ENCODE measurements at places on chromosomes 5 and 9.

DNA sequence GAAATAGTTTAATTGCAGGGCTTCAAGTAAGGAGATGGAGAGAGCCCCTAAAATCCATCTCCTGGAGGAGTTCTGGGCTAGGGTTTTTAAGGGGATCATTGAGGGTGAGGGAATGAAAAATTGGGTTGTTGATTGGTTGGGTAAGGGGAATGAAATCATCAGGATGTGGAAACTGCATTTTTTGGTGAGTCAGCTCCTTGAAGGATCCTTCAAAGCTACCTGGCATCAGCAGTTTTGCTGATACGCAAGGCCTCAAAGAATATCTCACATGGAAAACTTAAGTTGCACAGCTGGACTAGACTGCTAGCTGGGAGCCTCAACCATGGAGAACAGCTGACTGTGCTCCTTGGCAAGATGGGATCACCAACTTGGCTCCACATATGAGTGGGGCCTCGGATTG, 136.7 kb downstream of the FGF10 start:
- DNase-seq, result no peak

DNA sequence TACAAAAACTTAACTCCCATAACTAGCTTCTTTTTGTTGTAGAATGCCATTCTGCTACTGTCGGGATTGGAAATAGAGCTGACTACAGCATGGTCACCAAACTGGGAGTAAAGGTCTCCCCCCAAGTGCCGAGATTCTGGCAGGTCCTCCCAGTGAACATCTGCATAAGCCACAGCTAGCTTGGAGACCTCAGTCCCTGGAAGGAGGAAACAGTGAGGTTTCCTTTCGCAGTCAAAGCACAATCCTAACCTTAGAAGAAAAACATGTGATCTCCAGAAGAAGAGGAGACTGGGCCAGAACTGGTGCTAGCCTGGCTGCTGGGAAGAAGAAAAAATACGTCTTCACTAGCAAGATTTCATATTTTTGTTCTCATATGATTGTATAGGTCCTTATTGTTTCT, 127.4 kb downstream of the SCAMP1 start:
- no peak for DNase-seq

- no peak for DNase-seq
These were observed 410.0 kb upstream of the ADAMTSL1 start for GRCh38 chr9:18063856-18064390.

DNA sequence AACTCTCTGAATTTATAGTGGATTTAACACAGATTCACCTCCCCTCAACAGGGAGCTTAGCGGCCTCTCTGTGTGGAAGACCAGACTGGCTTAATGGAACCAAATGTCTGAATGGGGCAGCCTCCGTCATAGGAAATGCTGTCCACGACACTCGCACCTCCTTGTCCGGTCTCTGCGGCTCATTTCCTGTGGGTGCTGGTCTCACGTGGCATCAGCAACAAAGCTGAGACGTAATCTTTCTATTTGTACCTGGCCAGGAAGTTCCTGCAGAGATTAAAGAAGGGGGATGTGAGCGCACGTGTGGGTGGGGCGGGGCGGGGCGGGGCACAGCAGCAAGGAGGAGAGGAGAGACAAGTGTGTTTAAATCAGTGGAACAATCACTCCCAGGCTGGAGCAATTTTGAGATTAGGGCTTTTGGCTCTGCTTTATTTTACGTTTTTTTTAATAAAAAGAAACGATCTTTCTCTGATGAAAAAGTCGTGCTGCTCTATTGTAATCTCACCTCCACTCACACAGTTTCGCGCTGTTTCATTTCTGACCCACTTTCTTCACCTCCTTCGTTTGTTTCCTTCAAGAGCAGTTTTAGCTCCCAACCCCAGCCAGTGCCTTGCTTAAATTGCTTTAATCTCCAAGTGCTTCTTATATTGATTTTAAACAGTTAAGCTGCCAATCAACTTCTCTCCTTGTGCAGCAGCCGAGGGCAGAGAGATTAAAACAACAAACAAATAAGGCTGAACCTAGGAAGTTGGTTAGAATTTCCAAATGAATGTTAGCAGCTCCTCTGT, 132.2 kb upstream of the ASTN2 start:
- DNase-seq, result no peak

- DNase-seq, result no peak
These were observed 342.2 kb upstream of the RFX3 start for GRCh38 chr9:3868012-3868411.

DNA sequence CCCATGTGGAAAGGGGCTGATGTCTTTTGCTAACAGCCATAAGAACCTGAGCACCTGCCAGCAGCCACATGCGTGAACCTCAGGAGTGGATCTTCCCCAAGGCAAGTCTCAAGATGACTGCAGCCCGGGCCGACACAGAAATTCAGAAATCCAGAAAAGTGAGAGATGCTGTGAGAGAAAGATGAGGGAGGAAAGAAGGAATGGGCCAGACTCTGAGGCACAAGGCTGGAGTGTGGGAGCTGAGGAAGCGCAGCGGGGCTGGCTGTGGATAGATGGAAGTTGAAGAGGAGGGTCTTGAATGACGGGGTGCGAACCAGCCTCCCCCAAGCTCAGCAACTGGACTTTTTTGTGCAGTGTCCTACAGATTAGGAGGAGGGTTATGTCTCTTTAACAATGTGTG, 337.8 kb downstream of the GADD45G start:
- DNase-seq, result no peak

GRCh38 chr9:10729213-10729612, 116.4 kb upstream of the PTPRD start:
- no peak for DNase-seq

- no peak for DNase-seq
These were observed 27.9 kb upstream of the LPCAT1 start for GRCh38 chr5:1551426-1552301.

GRCh38 chr5:51371052-51371451, 12.2 kb upstream of the ISL1 start:
- no peak for DNase-seq

DNA sequence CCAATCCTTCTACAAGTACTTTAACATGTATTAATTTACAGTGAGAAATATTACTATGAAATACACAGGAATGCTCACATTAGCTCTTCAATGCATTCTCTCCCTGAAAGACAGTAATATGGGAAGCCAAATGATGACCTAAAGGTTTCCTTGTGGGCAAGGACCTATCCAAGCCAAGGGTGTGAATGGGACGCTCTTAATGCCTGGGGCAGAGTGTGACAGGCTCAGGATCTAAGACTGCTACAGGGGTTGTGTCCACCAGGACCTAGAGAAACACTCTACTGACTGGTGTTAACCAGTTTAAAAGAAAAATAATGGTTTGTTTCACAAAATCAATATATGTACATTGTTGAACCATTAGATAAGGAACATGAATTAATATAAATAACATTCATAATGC, 158.7 kb downstream of the FGF1 start:
- no peak for DNase-seq

- no peak for DNase-seq
These were observed 6.9 kb downstream of the CCL19 start for GRCh38 chr9:34684145-34684544.

DNA sequence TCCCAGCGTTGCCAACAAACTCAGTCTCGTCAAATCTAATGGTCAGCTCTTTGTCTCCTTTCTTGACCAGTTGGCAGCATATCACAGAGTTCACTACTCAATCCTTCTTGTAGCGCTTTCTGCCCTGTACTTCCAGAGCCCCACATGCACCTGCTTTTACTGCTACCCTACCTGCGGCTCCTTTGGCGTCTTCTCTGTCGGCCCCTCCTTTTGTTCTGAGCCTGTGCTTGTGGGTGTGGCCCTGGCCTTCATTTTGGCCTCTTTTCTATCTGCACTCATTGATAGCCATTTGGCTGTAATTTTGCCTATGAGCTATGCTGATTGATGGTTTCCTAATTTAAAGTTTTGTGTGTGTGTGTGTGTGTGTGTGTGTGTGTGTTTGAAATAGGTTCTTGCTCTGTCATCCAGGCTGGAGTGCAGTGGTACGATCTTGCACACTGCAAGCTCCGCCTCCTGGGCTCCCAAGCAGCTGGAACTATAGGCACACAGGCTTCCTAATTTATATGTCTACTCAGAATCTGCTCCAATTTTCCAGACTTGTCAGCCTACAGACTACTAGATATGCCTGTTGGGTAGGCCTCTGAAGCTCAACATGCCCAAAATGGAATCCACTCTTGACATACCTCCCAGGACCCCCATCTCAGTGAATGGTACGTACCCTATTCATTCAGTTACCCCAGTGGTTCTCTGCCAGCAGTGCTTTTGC, 32.3 kb downstream of the ARPC5L start:
- DNase-seq, result no peak

DNA sequence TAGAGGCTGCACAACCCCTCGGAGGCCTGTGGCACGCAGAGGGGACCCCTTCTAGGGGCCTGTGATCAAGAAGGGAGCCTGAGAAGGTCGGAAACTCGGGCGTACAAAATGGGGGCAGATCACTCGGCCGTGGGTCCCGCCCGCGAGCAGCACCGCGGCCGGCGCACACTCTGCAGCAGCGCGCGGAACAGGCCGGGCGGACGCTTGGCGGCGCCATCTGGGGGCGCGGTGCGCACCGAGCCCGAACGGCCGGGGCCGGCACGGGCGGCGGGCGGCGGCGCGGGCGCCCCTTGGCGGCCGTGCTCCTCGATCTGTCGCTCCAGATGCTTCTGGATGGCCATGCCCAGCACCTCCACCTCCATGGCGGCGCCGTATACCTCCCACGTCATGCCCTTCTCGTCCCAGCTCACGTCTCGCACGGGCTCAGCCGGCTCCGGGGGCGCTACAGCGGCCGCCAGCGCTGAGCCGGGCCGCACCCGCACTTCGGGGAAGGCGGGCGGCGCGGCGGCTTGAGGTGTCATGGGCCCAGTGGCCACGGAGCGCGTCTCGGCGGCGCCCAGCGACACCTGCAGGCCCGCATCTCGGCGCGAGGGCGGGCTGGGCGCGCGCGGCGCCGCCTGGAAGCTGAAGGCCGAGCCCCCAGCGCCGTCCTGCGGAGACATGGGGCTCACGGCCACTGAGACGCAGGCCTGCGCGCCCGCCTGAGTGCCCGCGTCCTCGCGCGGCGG, 13.1 kb downstream of the GPRIN1 start:
- no peak for DNase-seq

- DNase-seq, result no peak
These were observed 118.6 kb downstream of the SPEF2 start for GRCh38 chr5:35736280-35736679.
